CD8-positive, alpha-beta memory T cell (primary cell): ENCODE measurements at places on chromosomes 1 and 21.

GRCh38 chr1:20731057-20731991 lies 1.2 kb downstream of the SH2D5 start:
- no peak for DNase-seq

GRCh38 chr1:91548376-91549040 lies 47.9 kb downstream of the CDC7 start:
- DNase-seq, result no peak

DNA sequence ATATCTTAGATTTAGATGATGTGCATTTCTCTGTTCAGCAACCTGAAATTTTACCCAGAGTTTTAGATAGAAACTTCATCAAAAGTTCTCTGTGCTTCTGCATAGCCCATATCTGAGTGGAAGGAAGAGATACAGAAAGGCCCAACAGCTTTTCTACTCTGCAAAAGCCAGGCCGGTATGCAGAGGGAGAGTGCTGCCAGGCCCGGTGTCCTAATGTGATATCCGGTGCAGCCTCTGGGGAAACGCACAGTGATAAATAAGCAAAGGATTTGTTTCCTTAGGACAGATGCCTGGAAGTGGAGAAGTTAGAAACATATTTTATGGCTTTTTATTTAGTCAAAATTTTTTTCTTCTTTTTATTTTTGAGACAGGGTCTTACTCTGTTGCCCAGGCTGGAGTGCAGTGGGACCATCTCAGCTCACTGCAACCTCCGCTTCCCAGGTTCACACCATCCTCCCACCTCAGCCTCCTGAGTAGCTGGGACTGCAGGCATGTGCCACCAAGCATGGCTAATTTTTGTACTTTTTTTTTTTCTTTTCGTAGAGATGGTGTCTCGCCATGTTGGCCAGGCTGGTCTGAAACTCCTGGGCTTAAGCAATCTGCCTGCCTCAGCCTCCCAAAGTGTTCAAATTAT lies 145.8 kb downstream of the PATJ start:
- no peak for DNase-seq

- no peak for DNase-seq
Measured at GRCh38 chr1:167909691-167910180, 4.2 kb downstream of the ADCY10 start.

- no peak for DNase-seq
Measured at GRCh38 chr1:173356191-173356762, 120.9 kb upstream of the PRDX6 start.

- no peak for DNase-seq
Measured at GRCh38 chr1:237105826-237106225, 63.8 kb downstream of the RYR2 start.

DNA sequence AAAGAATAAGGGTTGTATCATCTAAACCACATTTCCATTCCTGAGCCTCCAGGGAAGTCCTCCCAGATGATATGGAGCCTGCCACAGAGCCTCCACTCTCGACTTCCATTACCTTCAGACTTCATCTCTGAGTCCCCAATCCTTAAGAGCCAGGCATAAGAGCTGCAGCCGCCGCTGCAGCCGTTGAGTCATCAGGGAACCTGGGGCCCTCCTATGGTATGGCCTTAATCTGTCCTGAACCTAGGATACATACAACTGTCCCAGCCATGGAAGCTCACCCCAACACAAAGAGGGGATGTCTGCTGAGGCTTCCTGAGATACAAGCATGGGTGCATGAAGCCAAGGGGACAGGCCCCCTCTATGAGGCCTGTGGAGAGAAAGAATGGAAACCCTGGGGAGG lies 16.3 kb downstream of the TAL1 start:
- DNase-seq, result no peak

DNA sequence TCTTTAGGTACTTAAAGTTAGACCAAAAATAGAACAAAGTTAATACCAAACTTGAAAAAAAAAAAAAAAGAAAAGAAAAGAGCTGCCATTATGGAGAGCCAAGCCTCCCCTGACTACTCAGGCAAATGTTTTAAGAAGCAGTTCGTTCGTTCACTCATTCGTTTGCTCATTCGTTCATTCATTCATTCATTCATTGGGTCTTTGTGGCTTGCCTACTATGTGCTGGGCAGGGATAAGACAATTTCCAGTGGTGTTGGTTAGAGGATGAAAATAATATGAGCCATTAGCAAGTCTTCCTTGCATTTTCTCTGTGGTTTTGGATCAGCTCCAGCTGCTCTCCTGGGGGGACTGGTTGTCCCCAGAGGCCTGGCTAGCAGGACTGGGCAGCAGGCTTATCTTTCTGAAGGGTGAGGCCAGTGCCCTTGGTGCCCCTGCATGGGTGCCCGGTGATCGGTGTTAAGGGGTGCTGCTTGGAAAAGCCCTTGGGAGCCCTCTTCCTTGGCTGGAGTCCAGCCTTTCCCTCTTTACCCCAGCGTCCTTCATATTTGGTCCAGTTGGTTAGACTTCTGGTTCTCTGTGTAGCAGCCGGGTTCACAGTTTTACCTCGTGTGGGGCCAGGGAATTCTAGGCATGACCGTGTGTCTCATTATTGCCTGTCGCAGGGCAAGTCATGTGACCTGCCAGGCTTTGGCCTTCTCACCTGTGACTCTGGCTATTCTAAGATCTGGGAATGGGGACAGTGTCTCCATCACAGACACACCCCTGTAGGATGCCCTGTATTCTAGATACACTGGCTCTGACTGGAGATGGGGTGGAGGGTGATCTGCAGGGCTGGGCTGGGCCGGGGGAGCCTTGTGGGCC lies 32.8 kb downstream of the LHX4 start:
- no peak for DNase-seq

- DNase-seq, result no peak
Measured at GRCh38 chr1:187942986-187943385, 1114.2 kb downstream of the PLA2G4A start.

GRCh38 chr21:15080526-15080925 lies 15.7 kb upstream of the NRIP1 start:
- DNase-seq, result no peak

GRCh38 chr1:215526147-215526845 lies 40.8 kb upstream of the KCTD3 start:
- DNase-seq, result peak; percentile 26

DNA sequence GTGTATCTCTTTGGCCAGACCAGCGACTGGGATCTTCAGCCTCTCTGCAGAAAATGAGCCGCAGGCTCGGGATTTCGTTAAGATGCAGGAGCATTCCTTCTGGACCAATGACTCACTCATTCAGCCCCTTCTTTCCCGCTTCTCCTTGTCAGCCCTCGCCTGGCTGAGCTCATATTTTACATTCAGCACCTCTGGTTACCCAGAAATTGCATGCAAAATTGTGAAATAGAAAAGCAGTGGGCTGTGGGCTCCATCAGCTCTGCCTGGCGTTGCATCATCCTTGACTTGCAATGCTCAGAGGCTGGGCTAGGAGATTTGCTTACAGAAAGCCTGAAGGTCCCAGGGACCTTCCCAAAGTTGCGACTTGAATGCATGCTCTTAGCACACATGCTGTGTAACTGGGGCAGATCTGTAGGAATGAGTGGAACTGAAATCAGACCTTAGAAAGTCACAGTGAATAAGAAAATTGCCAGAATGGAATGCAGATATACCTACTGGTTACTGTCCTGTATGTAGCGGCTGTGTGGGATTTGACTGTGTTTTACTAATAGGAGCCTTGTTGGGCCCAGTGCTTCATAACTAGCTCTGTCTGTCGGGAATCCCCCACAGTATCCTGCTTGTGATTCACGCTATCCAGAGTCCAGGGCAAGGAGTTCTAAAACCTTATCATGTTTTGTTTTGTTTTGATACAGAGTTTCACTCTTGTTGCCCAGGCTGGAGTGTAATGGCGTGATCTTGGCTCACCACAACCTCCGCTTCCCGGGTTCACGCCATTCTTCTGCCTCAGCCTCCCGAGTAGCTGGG lies 444.8 kb downstream of the KIF26B start:
- DNase-seq, result no peak

DNA sequence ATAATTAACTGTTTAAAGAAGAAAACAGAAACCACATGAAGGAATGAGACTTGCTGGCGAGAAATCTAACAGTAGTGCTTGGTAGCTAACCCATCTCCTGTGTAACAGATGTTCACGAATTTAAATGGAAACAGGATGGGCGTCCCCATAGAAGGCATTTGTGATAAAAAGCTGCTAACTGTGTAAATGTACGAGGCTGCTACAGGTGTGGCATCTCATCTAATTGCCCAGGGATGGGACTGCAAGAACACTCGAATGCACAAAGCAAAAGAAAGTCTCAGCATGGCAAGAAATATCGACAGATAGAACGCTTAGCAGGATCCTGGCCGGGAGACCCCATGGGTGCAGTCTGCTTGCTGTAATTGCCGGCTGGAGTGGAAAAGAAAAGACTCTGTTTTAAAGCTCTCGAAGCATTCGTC lies 112.7 kb downstream of the RUNX1 start:
- DNase-seq, result no peak

DNA sequence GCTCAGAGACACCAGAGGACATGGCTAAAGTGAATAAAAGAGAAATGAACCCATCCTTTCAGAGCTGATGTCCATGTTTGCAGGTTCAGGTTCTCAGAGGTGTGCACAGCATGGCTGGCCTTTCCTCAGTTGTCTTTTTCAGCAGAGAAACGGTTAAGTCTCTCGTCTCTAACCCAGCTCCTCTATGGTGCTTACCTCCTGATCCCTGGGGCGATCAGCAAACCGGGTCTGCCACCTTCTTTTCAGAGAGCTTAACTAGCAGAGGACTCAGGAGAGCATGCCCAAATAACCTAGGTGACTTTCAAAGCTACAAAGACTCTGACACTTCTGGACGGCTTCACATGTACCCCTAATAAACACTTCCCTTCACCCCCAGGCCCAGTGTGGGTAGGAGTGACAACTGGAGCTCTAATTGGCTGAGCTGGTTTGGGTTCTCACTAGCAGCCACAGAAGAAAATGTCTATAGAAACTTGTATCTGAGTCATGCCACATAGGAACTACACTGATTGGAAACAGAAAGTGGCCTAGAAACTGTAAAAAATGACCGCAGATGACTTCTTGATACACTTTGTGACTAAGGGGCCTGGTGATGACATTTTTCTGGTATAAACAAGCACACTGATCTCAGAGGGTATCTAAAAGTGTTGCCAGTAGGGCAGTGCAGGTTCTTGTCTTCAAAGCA lies at the start of gene AIM2:
Gene AIM2 (minus strand): TSS at position 329 of the 682 bp plus-strand sequence. CDS start 3,267 bp downstream, outside the sequence.
- DNase-seq, result peak; percentile 13

- DNase-seq, result no peak
Measured at GRCh38 chr1:217471403-217471802, 159.5 kb downstream of the GPATCH2 start.

DNA sequence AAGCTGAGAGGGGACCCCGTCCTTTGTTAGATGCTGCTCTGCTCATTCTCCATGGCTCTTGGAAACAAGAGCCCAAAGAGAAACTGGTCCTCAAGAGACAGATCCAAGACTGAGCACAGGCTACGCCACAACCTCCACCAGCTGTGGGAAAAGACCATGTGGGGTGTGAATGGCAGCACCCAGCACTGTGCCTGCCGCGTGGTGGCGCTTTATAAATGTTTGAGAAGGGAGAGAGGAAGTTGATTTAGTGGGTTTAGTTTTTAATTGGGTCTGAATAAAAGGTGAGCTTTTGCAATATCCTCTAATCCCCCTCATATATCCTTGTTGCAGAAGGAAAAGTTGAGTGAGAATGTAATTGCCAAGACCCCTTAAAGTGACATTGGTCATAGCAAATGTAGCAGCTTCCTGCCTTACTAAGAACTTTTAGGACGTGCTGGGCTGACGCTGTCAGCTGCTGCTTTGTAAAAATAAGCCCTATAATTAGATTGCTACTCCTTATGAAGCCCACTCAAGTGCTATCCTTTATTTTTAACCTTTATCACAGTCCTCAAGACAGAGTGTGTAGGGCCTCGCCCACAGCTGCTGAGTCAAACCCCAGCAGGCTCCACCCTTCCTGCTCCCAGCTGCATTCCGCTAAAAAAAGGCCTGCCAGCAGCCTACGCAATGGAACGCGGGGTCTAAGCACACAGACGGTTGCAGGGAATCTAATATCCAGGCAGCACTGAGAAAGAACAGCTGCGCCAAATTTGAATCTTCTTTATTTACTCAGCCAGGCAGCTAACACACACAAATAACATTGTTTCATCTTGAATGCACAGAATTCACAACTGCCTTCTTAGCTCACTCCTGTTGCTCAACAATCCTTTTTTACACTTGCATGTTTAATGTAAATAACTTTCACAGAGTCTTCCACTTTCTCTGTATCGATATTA lies 47.4 kb upstream of the PRDX6 start:
- peak; percentile 72 for DNase-seq

DNA sequence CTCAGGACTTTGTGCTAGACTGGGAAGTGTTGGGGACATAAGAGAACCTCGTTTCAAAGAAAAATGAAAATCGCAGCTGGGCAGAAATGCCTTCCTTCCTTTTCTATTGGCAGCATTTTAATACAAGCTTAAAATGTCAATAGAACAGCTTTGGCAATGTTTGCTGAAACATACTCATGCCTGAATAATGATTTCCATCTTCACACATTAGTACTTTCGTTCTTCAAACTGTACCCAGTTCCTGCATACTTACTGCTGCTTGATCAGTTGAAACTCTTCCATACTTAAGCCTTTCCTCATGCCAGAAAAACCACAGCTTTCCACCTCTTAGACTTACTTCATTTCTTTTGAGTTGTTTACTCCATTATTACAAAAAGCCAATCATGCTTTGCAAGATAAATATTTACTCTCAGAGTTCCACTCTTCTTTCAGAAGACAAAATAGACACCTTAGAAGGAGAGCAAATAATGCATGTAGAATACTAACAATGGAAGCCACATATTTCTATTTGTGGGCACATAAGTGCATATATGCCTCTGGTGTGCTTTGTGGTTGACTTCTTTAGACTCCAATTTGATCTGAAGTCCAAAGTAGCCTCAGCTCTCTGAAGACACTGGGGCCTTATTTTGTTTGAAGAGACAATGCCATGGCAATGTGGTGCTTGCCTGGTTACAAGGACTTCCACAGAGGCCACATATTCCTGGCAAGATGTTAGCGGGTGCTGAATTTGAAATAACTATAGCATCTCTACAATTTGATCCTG lies 22.7 kb upstream of the CD55 start:
- DNase-seq, result no peak

GRCh38 chr21:36665806-36666205 lies 33.1 kb upstream of the SIM2 start:
- no peak for DNase-seq

DNA sequence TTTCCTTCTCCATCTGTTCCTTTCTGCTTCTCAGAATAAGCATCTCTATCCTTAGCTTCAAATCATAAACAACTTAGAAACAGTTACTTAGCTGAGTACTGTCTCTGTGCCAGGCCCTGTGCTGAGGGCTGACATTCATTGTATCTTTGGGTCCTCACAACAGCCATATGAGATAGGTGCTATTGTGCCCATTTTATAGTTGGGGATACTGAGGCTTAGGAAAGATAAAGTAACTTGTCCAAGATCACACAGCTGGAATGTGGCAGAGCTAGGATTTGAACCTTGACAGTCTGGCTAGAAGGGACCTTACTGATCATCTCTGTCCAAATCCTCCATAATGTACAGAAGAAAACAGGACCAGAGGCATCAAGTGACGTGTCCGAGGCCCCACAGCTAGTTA lies 25.0 kb downstream of the CD247 start:
- DNase-seq, result no peak

GRCh38 chr1:61450872-61451571 lies 273.9 kb downstream of the TM2D1 start:
- DNase-seq, result no peak

- no peak for DNase-seq
Measured at GRCh38 chr1:232384171-232384883, 245.6 kb downstream of the SIPA1L2 start.

- DNase-seq, result no peak
Measured at GRCh38 chr1:198776602-198777029, 137.8 kb downstream of the PTPRC start.
